ENCODE measurements at places on chromosomes 4 and X. TPM values are rescaled to one million over a fixed set of nuclear protein-coding genes. Genes with fewer than 3 reads are reported as not detected.

The SOX3 gene
- not detected for total RNA-seq

The CYTL1 gene
- not detected for total RNA-seq

The CCKAR gene
- total RNA-seq, result not detected

The RNF212 gene
- 2.4 TPM for total RNA-seq

The HS3ST1 gene
- not detected for total RNA-seq

The CT83 gene
- total RNA-seq, result not detected
